ENCODE measurements at places on chromosomes 7 and 10.

- no peak for DNase-seq
Measured at GRCh38 chr10:86182595-86182994, 184.0 kb downstream of the GRID1 start.

- DNase-seq: peak; percentile 20
Measured at GRCh38 chr10:61000769-61001730, 57.1 kb upstream of the RHOBTB1 start.

DNA sequence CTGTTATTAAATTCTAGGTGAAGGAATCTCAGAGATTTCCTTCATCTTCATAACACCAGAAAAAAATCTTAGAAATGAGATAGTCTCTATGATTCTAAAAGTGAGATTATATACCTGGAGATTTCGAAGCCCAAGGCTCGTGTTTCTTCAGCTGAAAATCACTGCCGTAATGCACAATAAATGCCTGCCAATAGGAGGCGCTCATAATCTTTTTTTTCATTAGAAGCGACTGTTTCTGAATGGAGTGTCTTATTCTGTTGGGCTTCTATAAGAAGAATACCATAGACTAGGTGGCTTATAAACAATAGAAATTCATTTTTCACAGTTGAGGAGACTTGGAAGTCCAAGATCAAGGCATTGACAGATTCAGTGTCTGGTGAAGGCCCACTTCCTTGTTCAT, 294.7 kb downstream of the PRKG1 start:
- no peak for DNase-seq

GRCh38 chr10:129919358-129919757, 44.7 kb downstream of the EBF3 start:
- no peak for DNase-seq

GRCh38 chr7:158765020-158765419, 60.4 kb upstream of the NCAPG2 start:
- no peak for DNase-seq

Data from NCI-H748 treated with DMSO at 0.1 percent for 48 hours (cell line).